ENCODE measurements at places on chromosomes 1 and 21.

GRCh38 chr1:73770109-73770905, 427.7 kb downstream of the LRRIQ3 start:
- no peak for DNase-seq

GRCh38 chr1:5343256-5344020, 648.8 kb downstream of the NPHP4 start:
- no peak for DNase-seq

DNA sequence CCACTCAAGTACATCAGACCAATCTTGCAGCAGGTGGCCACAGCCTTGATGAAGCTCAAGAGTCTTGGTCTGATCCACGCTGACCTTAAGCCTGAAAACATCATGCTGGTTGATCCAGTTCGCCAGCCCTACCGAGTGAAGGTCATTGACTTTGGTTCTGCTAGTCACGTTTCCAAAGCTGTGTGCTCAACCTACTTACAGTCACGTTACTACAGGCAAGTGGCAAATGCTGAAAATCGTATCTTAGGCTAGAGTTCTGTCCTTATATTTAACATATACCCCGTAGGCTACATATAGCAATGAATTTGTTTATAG, 12.1 kb downstream of the HIPK1 start:
- DNase-seq, result no peak

GRCh38 chr1:98304888-98305287, 356.6 kb upstream of the SNX7 start:
- no peak for DNase-seq
